Effector memory CD4-positive, alpha-beta T cell (primary cell): ENCODE measurements at places on chromosomes 2 and 18.

GRCh38 chr2:26587994-26588393, 53.2 kb downstream of the CIB4 start:
- no peak for DNase-seq

GRCh38 chr2:157486596-157487270, 42.8 kb upstream of the CYTIP start:
- DNase-seq: no peak

DNA sequence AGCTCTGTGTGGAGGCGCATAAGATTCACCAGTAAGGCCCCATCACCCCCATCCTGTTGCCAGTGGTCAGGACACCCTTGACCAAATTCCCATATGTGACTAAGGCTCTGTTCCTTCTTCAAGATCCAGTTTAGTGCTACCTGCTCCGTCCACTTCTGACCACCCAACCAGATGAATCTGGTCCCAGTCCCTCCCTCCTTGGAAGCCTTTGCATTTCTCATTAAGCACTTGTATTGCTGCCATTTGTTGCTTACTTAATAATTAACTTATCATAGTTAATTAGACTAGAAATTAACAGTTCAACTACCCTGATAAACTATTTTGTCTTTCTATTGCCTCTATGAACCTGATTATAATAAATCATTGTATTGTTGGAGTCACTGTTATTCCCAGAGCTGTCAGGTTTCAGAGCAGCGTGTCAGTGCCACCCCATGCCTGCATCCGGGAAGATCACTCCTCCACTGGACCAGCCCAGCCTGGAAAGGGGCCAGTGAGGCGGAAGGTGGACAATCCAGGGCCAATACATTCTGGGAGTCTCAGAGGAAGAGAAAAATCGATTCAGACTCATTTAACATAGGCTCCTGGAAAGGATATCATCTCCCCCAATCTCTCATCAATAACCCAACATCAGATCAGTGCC, 9.5 kb upstream of the NAT8 start:
- no peak for DNase-seq

GRCh38 chr2:5749347-5749746, 57.2 kb downstream of the SOX11 start:
- DNase-seq: no peak

DNA sequence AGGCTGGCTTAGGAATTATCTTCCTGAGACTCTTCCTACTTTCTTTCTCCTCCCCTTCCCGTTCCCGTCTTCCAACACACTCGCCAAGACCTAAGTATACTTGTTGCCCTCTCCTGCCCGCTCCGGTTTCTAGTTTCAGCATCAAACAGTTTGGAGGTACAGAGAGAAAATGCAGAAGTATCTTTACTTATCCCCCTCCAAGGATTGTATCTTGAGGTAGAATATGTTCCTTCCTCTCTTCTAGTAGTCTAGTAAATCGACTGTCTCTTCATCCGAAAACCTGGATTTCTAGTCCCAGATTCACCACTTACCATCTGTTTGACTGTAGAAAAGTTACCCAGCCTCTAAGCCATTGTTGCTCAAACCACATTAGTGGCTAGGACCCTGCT, 755 bp downstream of the EIF4E2 start:
- no peak for DNase-seq
